Daoy (cell line): ENCODE measurements at places on chromosomes 4 and X. TPM values are rescaled to one million over a fixed set of nuclear protein-coding genes. Genes with fewer than 3 reads are reported as not detected.

DNA sequence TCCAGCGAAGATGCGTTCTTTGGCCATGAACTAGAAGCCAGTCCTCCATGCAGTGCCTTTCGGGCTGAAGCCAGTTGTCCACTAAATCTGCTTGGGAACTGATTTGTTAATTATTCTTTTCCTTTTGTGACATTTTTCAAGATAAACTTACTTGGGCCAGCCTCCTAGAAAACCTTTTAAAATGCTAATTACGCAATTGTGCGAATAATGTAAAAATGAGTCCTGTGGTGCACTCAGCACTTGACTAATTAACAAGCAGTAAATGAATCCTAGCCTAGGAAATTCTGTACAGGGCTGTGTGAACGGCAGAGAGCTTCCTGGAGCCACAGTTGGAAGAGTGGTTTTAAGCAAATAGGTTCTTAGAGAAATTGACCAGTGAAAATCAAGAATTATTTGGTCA, 149.9 kb upstream of the SCML1 start:
- no peak for DNase-seq

The LRIT3 gene
- not detected in 2 replicates for total RNA-seq

The NUDT11 gene
- 35.6 and 40.5 TPM in 2 replicates for total RNA-seq

GRCh38 chr4:15746110-15746509, 32.0 kb upstream of the CD38 start:
- no peak for DNase-seq

- no peak for DNase-seq
Measured at GRCh38 chr4:151548708-151549107, 139.7 kb downstream of the FHIP1A start.

DNA sequence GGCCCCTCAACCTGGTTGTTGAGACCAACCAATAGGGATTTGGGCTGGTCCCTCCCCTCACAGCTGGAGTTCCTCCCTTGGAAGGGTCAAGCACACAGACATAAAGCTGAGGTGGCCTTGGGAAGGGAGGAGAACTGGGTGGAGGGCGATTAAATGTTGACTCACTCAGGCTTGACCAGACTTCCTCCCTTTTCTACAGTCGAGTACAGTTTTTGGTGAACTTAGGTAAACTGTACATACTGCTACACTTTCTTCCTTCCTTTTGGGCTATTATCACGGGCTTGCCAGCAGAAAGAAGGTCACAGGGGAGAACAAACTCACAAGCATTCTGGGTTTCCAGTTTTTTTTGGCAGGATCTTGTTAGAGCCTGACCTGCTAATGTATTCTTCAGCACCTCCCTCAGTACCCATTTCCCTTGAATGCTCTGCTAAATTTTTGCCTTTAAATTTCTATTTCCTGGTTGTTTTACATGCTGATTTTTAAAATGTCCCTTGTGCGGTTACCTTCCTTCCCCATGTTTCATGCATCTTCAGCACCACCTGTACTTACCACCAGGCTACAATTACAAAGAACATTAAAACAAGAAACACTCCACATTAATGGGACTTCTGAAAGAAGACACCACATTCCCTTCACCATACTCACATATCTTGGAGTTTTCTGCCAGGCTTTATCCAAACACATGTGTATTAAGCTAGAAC, 135.2 kb upstream of the RASGEF1B start:
- DNase-seq = peak; percentile 37
